Left kidney (tissue), 8 donors: ENCODE measurements at places on chromosomes 13 and 19. TPM values are rescaled to one million over a fixed set of nuclear protein-coding genes. Genes with fewer than 3 reads are reported as not detected.

Gene MED16
- polyA plus RNA-seq, result 45.7 TPM

Gene SIGLEC8
- polyA plus RNA-seq, result 0.07 TPM

Gene GPC5
- 5.1 TPM for polyA plus RNA-seq

Gene ZSWIM9
- 9.0 TPM for polyA plus RNA-seq

Gene LEUTX
- polyA plus RNA-seq, result not detected

Gene COL5A3
- 0.71 TPM for polyA plus RNA-seq

Gene DYRK1B
- 34.2 TPM for polyA plus RNA-seq

Gene TMEM150B
- polyA plus RNA-seq, result 1.5 TPM

Gene SIAH3
- 1.2 TPM for polyA plus RNA-seq

Gene ZNF8
- polyA plus RNA-seq, result 11.4 TPM

Gene IGFL2
- polyA plus RNA-seq, result not detected

Gene TTYH1
- polyA plus RNA-seq, result 7.8 TPM

Gene GSX1
- not detected for polyA plus RNA-seq
